ENCODE measurements at places on chromosomes 12 and 14.
A peak's percentile ranks its signal among the peaks of the same experiment; 100 is the strongest.

DNA sequence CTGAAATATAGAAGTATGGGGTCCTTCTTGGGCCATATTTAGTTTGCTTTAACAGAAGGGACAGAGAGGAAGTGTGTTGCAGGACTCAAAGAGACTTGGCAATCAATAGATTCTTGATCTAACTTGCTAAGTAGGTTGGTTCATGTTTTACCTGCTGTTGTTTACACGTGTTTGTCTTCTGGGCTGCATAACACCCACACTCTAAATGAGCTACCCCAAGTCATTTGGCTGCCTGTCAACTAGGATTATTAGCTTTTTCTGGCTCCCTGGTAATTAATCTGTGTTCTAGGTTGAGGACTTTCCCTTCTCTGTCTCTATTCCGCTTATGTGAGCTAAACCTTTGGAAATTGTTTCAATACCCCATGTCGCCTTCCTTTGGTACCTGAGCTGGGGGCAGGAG, 10.1 kb upstream of the TBPL2 start:
- no peak for DNase-seq

DNA sequence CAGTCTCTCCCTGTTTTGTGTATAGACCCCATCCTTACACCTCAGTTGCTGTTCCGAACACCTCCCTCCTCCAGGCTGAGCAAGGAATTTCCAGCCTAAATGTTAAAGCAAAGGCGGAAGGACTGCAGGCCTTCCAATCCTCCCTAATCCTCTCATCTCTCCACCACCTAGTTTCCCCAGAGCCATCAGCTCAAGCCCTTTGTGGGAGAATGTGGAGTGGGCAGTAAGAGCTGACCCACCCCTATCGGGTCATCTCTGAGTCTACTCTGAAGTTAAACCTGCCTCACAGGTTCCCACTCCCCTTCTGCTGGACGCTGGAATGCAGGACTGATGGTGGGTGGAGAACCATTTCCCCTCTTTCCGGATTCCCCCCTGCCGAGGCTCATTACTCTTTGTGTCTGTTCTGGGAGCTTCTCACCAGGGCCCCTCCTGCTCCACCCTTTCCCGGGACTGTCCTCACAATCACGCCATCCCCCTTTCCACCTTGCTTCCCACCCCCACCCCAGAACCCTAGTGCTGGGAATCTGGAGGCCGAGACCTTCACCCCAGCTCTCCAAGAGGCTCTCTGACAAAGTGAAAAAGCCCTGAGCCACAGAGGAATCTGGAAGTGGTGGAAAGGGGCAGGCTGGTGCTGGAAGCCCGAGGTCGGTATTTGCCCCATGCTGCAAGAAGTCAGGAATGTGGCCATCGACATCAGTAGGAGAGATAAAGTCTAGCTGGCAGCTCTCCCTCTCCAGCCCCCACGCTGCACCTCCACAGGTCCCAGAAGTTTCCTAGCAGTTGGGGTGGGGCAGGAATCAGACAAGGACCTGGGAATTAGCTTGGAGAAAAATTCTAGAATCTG, 3.3 kb upstream of the KRT18 start:
- no peak for DNase-seq

GRCh38 chr14:74324931-74325361, 22.2 kb upstream of the ABCD4 start:
- peak; percentile 45 for DNase-seq

DNA sequence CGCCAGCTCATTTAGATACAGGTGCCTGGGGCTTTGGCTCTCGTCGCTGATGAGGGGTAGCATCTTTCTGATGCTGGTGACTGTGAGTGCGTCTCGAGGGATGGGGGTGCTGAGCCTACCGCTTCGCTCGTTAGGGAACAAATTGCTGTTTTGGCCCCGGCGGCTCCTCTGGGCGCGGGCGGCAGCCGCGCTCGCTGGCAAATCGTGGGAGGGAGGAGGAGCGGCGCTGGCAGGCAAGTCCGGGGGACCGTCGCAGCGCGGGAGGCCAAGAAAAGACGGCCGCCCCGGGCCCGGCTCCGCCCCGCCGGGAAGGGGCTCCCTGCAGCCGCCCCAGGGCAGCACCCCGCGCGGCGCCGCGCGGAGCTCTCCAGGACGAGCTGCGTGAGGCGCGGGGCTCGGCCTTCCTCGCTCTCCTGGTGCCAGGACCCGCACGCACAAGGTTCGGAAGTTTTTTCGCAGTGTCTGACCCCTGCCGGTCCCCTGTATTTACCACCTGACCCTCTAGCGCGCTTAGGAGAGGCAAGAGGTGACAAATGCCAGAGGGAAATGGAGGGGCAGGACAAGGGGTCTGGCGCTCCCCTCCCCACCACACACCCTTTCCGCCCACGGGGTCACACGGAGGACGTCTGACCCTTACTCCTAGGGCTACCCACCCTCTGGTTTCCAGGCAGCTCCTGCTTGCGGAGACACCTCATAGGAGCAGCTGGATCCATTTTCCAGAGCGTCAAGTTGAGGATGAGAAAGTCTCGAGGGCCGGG, 899 bp upstream of the KCNH3 start:
- peak; percentile 59 for DNase-seq

DNA sequence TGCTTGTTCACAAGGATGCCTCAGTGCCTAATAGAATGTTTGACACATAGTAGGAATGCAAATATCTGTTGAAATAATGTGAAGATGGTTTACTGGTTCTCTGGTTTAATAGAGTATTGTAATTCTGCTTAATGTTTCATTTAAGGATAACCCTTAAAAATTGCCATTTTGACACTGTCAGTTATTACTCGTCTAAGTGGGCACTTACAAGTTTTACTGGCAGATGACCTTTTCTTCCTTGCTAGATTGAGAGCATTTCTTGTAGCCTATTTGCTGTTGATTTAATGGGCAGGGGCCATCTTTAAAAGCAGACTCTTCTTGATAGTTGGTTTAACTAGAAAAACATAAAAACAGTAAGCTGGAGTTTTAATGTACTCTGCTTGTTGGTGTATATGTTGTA, 1.9 kb downstream of the TMEM263 start:
- peak; percentile 11 for DNase-seq

GRCh38 chr12:26524862-26525465, 308.0 kb downstream of the ITPR2 start:
- peak; percentile 78 for DNase-seq

- DNase-seq = peak; percentile 42
Measured at GRCh38 chr12:29921307-29921706, 137.6 kb upstream of the TMTC1 start.

DNA sequence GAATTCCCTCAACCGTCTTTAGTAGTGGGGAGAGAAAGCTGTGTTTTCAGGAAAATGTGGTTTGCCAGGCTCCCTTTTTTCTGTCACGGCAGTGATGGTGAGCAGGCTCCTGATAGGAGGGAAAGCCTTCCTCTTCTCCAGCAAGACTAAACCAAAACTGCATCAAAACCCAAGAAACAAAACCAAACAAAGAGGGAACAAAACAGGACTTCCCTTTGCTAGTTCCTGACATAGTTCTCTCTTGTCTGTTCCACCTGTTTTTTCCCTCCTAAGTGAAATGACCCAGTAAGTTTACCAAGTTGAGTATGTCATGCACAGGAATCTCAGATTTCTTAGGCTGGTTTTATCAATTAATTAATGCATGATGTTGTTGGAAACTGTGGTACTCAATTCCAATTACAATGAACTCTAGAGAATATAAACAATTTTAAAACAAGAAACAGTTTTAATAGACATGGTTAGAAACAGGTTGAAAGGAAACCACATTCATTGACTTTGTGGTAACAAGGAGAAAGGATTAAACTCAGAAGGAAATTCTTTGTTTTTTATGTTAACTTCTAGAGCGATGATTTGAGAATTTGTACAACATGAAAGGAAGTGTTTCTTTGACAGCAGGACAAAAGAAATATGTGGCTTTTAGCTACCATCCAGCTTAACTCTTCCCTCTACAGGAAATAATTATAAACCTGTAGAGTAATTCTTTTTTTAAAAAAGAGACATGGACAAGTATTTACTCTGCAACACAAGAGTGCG, 23.0 kb upstream of the CSRP2 start:
- no peak for DNase-seq

GRCh38 chr12:48423171-48423570, 49.2 kb upstream of the ANP32D start:
- no peak for DNase-seq

DNA sequence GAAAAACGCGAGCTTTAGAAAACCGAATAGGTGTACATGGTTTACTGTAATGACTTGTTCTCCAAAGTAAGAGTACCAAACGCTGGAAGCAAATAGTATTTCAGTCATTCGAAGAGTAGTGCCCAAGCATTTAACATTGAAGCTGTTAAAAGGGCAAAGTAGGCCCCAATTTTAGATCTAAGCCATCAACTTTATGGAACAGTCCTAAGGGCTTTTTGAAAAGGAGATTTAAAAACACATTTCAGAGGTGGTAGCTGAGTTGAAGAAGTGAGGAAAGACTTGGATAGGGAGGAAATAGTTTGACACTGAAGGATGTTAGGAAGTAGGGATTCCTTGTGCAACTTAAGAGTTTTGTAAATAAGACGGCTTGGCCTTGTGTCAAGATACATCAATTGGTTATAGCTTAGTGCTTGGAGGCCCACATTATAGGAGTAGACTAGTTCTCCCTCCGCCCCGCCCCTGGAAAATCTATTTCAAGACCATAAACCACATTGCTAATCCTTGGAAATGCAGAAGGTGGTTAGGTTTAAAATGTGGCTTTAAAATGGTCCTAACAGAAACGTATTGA, 783 bp upstream of the TUBA1B start:
- peak; percentile 74 for DNase-seq
